ENCODE measurements at places on chromosomes 12 and 14. TPM values are rescaled to one million over a fixed set of nuclear protein-coding genes. Genes with fewer than 3 reads are reported as not detected.

GRCh38 chr14:66709291-66709690 lies 201.3 kb downstream of the GPHN start:
- no peak for DNase-seq

DNA sequence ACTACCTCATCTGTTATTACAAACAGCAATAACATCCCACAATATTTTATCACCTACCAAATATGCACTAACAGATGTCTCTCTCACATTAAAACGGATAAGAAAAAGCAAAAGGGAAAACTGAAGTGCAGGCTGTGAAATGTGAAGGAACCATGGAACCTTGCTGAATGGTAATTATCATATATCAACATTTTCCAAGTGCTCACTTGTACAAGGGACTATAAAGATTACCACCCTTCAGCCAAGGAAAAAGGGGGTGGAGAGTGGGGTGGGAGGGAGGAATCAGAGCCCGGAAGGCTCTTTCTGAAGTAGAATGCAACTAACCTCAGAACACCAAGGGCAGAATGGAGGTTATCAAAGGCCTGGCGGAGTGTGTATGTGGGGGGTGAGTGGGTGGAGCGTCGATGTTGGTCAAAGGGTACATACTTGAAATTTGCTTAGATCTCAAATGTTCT lies 1.2 kb downstream of the SNX6 start:
- peak; percentile 64 for DNase-seq

DNA sequence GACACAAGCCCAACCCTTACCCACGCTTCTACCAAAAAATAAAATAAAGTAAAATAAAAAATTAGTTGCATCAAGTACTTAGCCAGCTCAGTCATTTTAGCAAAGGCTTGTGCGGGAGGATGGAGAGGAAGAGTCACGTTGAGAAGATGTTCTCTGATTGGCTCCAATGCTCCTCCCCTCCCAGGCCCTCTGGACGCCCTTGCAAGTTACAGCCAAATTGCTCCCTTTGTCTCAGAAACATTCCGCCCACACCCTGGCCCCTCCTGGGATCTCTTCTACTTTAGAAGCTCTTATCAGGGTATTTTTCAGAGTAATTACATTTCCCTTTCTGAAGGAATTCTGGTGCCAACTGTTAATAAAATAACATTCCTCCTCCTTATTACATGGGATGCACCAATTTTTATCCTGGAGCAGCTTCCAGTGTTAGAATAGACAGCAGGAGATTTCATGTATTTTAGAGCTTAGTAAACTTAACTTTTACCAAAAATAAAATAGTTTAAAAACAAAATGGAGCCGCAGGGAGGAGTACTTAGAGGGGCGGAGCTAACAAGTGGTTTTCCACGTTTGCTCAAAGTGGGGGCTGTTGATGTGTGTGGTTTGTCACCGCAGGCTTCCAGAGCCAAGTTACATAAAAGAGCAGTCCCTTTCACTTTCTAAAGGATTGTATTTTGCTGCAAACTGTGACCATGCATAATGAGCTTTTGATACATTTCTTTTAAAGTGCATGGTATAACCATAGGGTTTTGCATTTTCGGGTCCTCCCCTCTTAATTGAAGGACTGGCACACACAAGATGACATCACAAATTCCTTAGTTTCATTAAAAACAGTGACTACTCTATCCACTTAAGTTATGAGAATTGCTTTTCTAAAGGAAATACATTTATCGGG lies 71.7 kb upstream of the RAP1B start:
- peak; percentile 49 for DNase-seq

DNA sequence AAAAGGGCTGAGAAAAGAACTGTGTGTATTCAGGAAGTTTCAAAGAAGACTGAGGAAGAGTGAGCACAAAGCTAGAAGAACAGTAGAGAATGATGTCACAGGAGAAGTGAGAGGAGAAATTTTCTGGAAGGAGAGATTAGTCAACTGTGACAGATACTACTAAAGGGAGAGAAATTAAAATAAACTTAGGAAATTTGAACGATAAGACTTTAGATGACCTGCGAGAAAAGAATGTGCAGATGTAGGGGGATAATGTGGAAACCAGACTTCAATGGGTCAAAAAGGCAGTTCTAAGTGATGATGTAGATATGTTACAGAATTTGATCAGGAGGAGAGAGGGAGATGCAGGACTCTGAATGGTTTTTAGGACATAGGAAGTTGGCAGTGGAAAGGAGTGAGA lies 287.4 kb downstream of the SYT1 start:
- DNase-seq: no peak

DNA sequence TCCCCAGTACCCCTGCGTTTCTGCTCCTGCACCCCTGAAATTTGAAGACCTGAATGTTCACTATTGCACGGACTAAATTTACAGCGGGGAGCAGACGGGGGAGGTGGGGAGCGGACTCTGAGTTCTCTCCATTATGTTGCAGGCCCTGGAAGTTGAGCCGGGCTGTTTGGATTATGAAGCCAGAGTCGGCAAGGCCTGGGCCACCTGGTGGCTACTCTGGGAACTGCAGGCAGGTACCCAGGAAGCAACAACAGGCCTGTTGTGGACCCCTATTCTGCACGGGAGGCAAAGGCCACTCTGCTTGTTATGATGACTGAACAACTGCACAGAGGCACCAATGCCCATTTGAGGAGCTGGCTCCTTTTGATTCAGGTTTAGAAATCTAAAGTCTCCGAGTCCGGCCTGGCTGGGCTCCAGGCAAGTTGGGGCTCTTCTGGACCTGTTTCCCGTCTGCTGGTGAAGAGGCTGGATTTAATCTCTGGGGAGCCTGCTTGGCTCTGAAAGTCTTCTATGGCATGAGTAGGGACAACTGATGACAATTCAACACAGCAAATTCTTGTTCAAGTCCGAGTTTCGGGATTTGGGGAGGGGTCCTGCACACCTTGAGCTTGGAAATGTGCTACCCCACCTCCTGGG lies 34.1 kb upstream of the FAM181A start:
- peak; percentile 58 for DNase-seq

DNA sequence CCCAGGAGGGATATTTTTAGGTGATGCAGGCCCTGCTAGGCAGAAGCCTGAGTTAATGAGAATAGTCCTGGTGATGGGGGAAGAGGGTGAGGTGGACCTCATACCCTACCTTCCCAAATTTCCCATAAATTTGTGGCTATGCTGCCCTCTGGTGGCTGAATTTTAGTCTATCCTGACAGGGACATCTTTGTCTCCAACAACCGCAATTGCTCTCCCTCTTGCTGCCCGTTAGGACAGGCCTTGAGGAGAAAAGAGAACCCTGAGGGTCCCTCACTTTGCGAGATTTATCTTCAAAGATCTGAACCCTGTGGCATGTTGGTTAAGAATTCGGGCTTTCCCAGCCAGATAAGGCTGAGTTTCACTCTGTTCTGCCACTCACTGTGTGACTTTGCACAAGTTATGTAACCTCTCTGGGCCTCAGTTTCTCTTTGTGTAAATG lies 9.8 kb upstream of the ZNF385A start:
- peak; percentile 64 for DNase-seq

GRCh38 chr12:85733221-85733840 lies 102.9 kb downstream of the RASSF9 start:
- no peak for DNase-seq

DNA sequence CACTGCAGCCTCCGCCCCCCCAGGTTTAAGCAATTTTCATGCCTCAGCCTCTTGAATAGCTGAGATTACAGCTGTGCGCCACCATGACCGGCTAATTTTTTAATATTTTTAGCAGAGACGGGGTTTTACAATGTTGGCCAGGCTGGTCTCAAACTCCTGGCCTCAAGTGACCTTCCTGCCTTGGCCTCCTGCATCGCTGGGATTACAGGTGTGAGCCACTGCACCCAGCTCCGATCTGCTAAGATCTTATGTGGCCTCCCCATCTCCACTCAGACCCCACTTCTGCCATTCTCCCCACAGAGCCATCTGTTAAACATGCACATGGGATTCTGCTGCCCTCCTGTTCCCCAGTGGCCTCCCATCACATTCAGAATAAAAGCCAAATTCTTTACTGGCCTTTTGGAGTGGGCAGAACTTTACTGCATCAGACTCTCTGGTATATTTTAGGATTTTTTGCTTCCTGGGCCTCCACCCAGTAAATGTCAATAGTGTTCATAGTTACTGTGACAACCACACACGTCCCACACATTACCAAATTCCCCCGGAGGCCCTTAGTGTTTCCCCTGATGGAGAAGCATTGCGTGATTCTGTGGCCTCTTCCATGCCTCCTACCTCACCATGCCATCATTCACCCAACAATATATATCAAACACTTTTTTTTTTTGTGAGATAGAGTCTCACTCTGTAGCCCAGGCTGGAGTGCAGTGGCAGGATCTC lies 96.3 kb downstream of the PTPN11 start:
- no peak for DNase-seq

GARIN6 gene
- polyA plus RNA-seq: not detected

LPCAT3 gene
- polyA plus RNA-seq: 34.7 TPM

CCDC175 gene
- polyA plus RNA-seq: not detected

MYF5 gene
- not detected for polyA plus RNA-seq

TAS2R50 gene
- polyA plus RNA-seq: 0.36 TPM

POTEG gene
- not detected for polyA plus RNA-seq

GCH1 gene
- polyA plus RNA-seq: 10.6 TPM

HAL gene
- polyA plus RNA-seq: not detected

FOXN4 gene
- polyA plus RNA-seq: not detected

GPR68 gene
- polyA plus RNA-seq: 5.8 TPM

Data from K562 (cell line).